ACHN (cell line): ENCODE measurements at places on chromosomes 4 and X.
A peak's percentile ranks its signal among the peaks of the same experiment; 100 is the strongest.

DNA sequence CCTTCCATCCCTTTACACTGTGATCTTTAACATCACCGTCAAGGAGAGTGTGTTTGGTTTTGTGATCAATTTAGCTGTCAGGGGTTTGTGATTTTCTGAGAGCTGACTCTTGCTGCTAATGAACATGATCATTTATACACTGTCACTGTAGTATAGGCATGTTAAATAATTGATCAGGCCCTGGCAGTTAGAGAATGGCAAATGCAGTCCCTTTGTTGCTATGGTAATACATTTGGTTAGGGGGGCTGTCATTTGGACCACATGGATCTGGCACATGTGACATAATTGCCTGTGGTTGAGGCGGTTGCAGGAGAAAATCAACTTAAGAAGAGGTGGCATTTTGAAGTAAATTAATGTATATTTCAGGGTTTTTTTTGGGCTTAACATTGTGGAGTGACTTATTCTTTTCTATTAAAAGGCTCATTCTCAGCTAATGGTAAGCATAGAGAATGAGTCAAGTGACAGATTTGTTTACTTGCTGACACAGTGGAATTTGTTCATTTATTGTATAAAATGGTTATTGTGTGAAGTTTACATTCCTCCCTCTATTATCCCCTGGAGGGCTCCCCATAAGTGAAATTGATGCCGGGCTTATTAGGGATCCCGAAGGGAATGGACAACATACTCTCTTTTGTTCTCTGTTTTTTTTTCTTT lies 114.0 kb downstream of the FHIP1A start:
- no peak for DNase-seq

DNA sequence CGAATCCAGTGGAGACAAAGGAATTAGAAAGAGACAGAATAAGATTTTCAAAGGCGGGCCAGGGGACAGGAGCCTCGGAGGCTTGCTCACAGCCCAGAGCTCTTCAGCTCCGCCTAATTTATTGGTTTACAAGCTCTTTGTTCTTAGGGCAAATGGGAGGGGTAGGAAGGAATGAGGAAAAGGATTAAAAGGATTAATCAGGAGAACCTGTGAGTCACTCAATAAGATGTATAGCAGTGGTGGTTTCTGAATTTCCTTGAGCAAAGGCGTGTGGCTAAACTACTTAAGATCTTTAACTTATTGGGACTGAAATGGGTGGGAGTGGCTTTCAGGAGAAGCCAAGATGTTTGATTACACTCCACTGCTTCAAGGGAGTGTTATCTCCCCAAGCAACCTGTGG lies 456.0 kb upstream of the SPANXN1 start:
- DNase-seq, result no peak

- DNase-seq, result no peak
Measured at GRCh38 chr4:142776026-142776425, 70.1 kb downstream of the INPP4B start.

DNA sequence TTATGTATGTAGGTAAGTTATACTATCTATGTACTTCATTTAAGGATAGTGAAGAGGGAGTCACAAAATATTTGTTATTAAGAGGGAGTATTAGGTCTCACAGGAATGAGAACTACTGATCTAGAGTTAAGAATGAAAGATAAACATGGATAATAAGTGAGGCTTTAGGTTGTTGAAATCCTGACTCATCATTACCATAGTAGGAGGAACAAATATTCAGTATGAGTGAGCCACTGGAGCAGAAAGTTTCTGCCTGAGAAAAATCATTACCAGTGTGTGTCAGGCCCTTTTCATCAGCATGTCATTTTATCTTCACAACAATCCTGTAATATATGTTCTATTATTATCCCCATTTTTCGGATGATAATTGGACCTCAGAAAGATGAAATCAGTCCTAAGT lies 27.2 kb upstream of the IGSF1 start:
- peak; percentile 31 for DNase-seq

DNA sequence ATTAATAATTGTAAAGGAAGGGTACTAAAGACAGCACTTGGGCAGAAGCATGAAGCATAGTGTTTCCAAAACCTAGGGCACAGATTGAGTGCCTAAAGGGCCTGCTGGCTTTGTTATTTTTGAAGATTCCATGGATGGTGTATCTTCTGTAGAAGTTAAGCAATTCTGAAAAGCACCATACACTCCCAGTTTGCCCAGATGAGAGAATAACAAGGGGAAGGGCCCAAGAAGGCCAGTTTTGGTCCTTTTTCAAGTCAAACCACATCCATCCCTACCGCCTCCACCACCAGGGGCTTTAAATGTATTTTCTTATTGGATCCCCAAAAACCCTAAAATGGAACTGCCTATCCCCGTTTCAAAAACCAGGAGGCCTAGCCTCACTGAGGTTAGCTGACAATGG lies 17.2 kb downstream of the SCARB2 start:
- DNase-seq, result no peak
